Stimulated activated CD4-positive, alpha-beta T cell treated with anti-CD3 and anti-CD28 coated beads, TNF-alpha, amount 100 ng/mL, for 4 hours (primary cell): ENCODE measurements at places on chromosomes 13 and 19.

DNA sequence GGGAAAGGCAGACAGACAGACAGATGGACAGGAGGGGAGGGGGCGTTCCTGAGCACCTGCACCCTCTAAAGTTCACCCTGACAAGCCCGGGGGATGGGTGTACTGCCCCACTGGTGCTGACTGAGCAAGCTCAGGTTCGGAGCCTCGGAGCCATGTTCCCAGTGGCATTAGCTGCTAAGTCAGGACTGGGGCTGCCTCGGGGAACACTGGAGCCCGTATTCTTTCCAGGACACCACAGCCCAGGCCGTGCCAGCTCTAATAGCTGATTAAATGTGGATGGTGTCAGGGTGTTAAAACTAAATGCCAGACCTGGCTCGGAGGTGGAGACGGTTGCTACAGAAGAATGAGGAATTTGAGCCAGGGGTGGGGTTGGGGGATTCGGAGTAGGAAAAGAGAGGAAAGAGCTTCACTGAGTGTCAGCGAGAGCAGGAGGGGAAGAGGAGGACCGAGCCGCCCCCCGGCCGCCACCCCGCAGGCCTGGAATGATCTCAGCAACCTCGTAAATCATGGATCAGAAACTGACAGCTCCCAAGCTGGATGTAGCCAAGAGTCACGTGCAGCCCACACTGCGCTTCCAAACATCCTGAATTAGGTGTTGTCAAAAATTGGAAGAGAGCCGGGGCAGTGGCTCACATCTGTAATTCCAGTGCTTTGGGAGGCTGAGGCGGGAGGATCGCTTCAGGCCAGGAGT is 10.4 kb downstream of the MAP2K2 start:
- DNase-seq, result no peak

DNA sequence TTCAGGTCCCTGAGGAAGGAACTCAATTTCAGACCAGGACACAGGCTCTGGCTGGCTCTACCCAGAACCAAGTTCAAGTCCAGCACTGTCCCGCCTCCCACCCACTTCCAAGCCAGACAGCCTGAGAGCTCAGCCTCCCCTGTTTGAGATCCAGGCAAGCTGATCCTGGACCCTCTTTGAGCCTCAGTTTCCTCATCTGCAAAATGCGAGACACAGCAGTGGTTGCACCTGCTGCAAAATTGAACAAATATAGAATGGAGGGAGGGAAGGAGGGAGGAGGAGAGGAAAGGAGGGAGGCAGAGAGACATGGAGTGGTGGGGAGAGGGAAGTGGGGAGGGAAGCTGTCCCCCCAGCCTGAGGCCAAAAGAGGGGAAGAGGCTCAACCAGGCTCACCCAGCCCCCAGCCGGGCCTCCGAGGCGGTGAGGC is 751 bp downstream of the TMEM221 start:
- no peak for DNase-seq

DNA sequence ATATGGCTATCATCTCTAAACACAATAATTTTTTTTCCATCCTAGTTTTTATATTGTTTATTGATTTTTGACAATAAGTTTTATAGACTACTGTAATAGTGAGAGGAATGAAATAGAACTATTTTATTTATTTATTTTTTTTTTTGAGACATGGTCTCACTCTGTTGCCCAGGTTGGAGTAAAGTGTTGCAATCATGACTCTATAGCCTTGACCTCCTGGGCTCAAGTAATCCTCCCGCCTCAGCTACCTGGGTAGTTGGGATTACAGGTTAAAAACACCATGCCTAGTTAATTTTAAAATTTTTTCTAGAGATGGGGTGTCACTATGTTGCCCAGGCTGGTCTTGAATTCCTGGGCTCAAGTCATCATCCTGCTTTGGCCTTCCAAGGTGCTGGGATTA is 8.5 kb upstream of the ZNF442 start:
- no peak for DNase-seq

- DNase-seq, result no peak
Observed at GRCh38 chr13:112669881-112670499, 19.8 kb upstream of the ATP11A start.

DNA sequence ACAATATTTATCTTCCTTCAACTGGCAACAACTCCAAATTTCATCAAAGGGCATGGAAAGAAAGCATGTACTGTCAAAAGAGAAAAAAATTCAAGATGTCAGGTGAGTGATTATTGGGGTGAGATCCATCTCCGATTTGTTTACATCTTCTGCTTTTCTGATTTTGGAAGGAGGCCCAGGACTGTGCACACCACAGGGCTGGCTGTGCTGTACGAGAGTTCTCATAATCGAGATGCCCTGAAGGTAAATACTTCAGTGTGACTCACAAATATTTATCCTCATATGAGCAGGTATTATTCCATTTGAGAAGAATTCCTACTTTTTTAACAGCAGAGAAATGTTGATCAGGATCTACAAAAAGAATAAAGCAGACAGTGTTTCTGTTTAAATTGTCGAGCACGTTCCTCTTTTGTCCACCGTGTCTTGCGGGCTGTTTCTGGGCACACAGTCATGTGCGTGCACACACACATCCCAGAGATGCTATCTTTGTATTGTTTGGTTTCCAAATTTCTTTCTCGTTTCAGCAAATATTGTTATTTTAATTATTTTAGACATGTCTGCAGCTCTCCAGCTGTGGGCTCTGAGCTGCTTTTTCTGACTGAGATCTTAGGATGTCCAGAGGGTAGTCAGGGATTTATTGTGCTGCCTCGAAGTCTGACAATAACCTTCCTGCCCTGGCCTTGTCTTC is 103.8 kb downstream of the KL start:
- DNase-seq, result no peak

DNA sequence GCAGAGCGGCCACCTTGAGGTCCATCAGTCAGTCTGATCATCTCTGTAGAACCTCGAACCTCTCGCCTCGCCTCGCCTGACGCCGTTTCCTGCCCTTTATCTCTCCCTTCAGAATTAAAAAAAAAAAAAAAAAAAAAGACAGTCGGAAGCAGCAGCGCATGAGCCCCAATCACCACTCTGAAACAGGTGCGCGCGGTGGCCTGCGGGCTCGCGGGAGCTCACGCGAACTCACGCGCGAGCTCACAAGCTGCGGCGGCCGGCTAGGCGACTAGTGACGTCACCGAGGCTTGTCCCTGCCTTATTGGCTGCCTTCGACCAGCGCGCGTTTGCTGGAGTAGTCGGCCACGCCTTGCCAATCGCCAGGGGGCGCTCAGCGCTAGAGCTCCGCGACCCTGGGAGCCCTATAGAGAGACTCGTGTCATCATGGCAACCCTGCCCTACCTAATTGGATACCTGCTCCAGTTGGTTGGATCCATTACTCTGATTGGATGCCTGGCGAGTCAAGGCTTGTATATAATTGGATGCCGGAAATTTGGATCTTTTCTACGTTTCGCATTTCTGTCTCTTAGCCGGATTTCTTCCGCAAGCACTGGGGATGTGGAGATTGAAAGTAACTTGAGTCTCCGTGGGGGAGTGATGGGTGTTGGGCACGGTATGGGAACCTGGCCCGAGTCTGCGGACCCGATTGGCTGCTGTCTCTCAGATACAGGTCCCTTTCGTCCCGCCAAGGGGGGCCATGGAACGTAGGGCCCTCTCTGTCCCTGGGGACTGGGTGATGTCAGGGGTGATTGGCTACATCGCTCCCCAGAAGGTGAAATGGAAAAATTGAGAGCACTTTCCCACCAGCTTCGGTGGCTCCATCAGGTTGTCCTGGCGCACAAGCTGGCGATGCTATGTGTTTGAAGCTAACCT is 31.6 kb downstream of the SYT3 start:
- DNase-seq, result peak; percentile 51

DNA sequence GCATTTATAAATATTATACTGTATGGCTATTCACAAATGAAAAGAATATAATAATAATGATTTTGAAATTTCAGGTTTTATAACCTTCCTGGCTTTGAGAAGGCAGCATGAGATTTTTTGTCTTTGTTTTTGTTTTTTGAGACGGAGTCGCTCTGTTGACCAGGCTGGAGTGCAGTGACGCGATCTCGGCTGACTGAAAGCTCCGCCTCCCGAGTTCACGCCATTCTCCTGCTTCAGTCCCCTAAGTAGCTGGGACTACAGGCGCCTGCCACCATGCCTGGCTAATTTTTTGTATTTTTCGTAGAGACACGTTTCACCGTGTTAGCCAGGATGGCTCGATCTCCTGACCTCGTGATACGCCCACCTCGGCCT is 64.1 kb downstream of the ZNF429 start:
- no peak for DNase-seq

- no peak for DNase-seq
Observed at GRCh38 chr19:313169-313987, 22.2 kb upstream of the PLPP2 start.

DNA sequence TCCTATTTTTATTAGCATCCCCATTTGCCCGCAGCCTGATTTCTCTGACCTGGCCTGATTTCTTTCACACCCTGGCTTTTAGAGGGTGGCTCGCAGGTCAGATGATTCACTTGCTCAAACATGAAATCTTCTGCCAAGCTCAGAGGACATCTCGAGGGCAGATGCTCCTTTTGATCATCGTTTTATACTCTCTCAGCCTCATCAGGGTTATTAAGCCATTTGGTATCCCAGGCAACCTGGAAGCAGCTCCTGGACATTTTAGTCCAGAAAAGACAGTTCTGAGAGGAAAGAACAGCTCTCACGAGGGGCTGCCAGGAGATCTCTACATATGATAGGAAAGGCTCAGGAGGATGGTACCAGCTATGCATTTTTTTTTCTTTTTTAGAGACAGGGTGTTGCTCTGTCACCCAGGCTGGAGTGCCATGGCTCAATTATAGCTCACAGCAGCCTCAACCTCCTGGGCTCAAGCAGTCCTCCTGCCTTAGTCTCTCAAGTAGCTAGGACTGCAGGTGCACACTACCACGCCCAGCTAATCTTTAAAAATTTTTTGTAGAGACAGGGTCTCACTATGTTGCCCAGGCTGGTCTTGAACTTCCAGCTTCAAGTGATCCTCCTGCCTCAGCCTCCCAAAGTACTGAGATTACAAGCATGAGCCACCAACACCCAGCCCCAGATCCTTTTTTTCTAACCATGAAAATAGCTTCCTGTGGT is 165.4 kb downstream of the KATNAL1 start:
- no peak for DNase-seq

GRCh38 chr13:41188584-41188983 is 5.8 kb downstream of the KBTBD7 start:
- no peak for DNase-seq

GRCh38 chr13:25678398-25678797 is 306.6 kb downstream of the ATP8A2 start:
- no peak for DNase-seq

DNA sequence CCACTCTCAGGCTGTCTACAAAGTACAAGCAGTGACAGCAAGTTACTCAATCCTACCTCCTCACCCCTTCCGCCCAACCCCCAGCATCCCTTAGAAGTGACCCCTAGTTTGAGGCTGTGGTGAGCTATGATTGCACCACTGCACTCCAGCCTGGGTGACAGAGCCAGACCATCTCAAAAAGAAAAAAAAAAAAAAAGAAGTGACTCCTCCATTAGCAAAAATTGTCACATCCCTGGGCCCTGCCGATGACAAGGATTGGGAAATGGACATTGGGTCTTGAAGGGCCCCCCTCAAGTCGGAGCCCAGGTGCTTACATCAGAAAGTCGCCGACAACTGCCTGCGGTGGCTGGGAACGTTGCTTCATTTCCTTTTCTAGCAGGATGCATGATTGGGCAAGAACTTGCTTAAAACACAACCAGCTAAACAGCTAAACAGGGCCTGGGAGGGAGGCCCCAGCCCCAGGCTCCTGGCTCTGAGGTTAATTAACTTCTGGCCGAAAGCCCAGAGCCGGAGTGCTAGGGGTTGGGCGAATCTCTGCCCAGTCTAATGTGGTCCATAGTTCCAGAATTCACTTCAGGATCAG is 15.3 kb downstream of the RAB3D start:
- no peak for DNase-seq

DNA sequence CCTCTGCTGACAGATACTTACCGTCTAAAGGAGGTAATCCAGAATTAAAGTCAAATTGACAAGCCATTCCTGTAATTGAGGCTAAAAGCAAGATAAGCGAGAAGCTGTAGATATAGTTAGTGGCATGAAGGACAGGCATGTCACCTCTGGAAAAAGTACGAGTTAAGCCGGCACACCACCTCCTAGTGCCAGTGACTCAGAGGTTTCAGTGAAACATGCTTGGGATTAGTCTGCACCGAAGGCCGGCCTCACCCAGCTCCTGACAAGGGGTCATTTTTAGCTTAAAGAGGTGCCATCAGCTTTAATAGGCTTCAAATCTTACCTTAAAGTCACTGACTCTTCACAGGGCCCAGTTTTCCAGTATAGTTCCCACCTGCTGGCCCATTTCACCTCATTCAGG is 838.0 kb downstream of the UQCRFS1 start:
- no peak for DNase-seq

GRCh38 chr19:49911381-49912145 is 14.9 kb upstream of the IL4I1 start:
- DNase-seq, result no peak

DNA sequence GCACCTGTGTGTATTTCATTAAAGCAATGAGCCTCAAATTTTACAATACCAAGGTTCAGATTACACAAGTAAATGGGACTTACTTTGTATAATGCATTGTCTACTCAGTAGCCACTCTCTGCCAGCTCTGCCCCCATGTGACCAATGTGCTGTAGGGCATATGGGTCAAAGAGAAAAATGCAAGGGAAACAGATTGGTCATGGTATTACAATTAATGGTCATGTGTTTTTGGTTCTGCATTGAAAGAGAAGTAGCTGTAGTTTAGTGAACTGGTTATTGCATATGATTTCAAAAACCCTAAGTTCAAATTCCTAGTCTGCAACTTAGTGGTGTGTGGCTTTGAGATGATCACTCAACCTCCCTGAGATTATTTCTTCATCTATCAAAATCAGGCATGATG is 545.4 kb downstream of the SUCLA2 start:
- DNase-seq, result no peak

GRCh38 chr13:97749174-97749573 is 204.3 kb upstream of the IPO5 start:
- no peak for DNase-seq

DNA sequence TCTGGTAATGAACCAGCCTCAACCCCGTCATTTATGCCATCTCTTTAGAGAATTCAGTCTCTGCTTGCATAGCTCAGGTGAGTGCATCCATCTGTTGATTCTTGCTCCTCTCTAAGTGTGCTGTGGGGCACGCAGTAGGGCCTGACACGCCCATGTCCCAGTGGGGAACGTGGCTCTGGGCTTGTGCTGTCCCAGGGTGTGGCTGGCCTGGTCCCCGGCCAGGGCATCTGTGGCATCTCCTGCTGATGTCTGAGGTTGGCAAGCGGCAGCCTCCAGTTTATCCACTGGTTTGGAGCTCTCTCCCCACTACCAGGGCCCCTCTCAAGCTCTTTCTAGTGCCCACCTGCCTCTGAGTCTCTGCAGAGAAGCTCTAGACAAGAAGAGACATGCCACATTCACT is 146.6 kb upstream of the GJB6 start:
- DNase-seq, result no peak
